ENCODE measurements at places on chromosomes 1 and 21. TPM values are rescaled to one million over a fixed set of nuclear protein-coding genes. Genes with fewer than 3 reads are reported as not detected.

DNA sequence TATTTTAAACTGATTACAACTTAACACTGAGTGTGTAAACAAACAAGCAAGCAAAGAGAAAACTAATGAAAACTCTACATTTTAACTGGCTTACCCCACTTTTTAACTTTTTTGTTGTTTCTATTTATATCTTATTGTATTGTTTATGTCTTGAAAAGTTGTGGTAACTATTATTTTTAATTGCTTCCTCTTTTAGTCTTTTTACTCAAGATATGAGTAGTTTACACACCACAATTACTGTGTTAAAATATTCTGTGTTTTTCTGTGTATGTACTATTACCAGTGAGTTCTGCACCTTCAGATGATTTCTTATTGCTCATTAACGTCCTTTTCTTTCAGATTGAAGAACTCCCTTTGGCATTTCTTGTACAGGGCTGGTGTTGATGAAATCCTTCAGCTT is 4.7 kb upstream of the HHAT start:
- DNase-seq = no peak

- DNase-seq = no peak
Observed at GRCh38 chr1:195580988-195581387, 1027.3 kb downstream of the KCNT2 start.

DNA sequence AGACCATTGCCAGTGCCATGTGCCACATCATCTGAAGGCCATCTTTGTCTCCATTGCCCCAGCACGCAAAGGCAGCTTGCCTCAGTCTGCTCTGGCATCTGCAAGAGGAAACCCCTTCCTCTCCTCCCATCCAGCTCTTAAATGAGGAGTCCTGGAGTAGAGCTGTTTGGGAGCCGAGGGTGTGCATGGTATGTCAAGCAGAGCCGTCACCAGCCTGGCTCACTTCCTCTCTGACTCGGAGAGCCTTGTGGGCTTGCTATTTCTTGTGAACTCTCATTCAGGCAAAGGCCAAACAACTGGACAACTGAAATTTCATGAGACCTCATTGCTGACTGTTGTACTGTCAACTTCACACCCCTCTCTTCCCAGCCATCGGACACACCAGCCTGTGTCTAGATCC is 143.9 kb downstream of the SIPA1L2 start:
- DNase-seq = no peak

DNA sequence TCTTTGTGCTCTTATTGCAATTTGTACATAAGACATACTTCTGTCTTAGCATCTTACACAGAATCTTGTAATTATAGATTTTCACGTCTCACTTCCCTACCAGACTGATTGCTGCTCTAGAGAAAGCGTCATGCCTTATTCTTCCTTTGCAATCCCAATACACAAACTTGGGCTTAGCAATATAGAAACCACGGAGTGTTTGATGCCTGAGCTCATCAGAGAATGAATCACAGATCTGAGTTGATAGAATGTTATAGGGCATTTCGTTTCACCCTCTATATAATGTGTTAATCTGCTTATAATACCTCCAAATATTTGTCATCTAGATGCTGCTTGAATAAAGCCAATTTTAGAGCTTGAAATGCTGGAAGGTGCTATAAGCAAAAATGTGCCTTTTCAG is 6.6 kb downstream of the FMO1 start:
- DNase-seq = no peak

The PTPRU gene
- 6.6 TPM for total RNA-seq

The SYDE2 gene
- 20.2 TPM for total RNA-seq

All from cardiac septum (tissue), 1 donor.